ENCODE measurements at places on chromosomes 12 and 14.
A peak's percentile ranks its signal among the peaks of the same experiment; 100 is the strongest.

DNA sequence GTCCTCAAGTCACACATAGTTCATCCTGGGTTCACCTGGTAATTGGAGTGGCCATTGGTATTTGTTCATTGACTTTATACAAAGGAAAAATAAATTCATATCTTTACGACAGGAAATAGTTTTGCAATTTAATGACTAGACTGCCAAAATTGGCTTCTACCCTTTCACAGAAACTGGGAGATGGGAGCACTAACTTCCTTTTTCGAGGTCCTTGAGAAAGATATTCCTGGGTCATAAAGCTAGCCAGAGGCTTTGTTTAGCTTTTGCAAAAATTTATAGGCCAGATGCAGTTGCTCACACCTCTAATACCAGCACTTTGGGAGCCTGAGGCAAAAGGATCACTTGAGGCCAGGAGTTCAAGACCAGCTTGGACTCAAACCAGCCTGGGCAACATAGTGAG is 10.2 kb upstream of the OR11G2 start:
- DNase-seq, result no peak

- no peak for DNase-seq
Observed at GRCh38 chr12:123118497-123118896, 32.4 kb downstream of the PITPNM2 start.

- DNase-seq, result no peak
Observed at GRCh38 chr14:59465316-59466135, at the start of gene GPR135. GPR135 (minus strand) TSS chr14:59465380; CDS start chr14:59465226, 154 bp downstream.

GRCh38 chr12:38878333-38878705 is 27.1 kb downstream of the CPNE8 start:
- no peak for DNase-seq

DNA sequence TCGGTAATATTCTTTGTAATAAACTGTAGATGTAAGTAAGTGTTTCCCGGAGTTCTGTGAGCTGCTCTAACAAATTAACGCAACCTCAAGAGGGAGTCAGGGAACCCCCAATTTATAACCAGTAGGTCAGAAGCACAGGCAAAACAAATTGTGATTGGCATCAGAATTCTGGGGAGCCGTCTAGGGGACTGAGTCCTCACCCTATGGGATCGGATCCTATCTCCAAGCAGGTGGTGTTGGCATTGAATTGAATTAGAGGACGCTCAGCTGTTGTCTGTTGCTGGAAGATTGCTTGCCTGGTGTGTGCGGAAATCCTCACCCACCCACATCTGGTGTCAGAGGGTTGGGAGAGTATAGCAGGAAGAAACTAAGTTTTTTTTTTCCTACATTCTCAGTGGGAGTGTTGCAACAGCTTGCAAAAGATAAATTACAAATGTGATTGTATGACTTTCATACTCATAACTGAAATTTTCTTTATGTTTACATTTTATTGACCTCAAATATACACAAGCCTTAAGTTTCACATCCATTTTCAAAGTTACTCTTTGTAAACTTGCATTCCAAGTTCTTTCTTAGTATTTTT is 5.5 kb downstream of the TMEM52B start:
- DNase-seq, result peak; percentile 86

DNA sequence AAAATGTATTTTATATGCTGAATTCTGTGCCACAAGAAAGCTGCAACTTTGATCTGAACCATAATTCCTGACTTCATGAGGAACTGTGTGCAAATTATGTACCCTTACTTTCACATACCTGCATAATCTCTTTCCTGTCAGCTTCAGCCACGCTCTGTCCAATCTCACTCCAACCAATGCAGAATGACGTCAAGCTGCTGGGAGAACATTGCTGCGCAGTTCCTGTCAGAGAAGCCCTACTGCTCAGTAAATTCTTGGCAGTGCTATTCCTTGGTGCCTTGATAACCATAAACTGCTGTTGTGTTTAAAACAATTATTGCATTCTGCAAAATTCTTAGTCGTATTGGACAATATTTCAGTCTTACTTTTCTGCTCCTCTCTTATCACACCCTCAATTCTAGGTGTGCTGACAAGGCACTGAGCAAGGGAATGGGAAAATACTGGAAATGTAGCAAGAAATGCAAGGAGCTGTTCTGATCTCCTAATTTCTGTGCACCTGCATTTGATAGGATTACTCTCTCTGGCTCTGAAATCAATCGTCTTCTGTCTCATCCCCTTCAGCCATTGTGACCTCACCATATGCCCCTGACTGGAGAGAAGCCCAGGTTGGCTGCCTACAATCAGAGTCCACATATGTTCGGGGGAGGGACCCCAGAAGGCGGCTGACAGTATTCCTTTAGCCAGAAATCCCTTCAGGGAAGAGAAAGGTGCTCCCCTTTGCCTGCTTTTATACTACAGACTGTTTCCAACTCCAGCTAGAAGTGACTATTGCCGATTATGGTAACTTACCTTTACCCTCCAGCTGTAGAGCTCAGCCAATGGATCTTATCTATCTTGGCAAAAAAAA is 274.9 kb upstream of the NOVA1 start:
- DNase-seq, result no peak

DNA sequence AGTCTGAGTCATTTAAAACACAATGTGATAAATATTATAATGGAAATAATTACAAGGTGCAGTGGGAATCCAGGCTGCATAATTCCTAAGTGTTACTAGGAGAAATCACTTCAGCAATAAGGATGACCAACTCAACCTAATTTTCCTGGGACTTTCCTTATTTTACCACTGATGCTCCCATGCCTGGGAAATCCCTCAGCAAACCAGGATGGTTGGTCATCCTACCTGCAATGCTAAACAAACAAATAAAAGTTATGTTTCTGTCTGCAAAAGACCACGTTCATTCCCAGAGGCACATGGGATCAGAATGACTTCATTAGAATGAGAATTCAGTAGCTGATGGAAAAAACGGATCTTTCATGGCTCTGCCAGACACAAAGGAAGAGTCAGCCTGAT is 130.8 kb upstream of the RAP1B start:
- DNase-seq, result no peak

GRCh38 chr12:62642486-62642885 is 175.9 kb downstream of the MON2 start:
- DNase-seq, result peak; percentile 45

- DNase-seq, result no peak
Observed at GRCh38 chr14:28088125-28088524, 678.5 kb upstream of the FOXG1 start.

DNA sequence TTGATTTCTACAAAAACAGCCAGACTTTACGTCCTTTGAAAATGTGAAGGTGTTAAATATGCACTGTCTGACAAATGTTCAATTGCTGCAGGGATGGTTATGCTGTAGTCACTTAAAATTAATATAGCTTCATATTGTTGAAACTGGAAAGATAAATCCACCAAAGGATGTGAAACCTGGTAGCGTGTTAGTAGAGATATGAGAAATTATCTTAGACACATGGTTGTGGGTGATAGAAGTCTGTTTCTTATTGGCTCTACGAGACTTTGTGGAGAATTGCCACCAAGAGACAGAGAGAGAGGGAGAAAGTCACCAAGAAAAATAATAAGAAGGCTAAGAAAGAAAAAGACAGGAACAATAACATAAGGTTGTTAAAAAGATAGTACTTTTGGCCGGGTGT is 2.6 kb upstream of the CAPRIN2 start:
- no peak for DNase-seq

DNA sequence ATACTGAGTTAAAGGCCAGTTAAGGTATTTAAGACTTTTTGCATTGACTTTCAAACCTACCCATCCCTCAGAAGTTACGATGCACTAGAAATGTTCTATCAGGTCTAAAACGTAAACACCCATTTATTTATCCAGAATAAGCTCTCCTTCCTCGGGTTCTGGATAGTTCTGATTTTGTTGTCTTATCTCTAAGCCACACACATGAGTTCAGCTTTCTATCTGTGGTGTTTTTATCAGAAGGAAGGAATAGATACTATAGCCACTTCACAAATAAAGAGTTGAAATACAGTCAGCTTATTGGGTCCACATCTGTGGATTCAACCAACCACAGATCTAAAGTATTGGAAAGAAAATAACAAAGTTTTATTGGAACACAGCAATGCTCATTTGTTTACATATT is 5.4 kb downstream of the SFSWAP start:
- DNase-seq, result no peak

DNA sequence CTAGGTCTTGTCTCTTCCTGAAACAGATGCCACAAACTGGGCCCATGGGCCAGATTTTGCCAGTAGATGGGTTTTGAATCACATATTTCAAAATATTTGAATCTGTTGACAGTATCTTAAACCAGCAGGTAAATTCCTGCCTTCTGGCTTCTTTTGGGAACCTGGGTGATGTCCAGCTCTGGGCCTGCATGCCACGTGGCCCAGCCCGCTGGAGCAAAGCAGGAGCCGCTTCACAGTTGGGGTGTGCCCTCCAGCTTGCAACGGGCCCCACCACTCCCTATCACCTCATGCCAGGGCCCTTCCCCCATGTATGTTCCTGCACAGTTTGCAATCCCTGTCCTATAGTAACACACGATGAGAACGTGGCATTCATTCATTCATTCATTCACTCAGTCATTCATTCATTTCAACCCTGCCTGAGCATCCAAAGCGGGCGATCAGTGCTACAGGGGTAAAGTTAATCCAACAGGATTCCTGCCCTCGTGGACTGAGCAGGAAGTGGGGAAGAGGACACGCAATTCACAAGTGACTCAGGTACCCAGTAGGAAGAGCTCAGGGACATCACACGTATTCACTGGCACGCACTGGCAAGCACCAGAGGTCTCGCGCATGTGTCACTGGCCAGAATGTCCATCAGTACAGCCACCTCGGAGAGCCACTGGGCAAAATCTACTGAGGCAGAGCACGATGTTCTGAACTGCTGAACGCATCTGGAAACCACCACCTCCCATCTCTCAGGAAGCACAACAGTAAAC is 27.8 kb downstream of the SCARB1 start:
- no peak for DNase-seq

- DNase-seq, result peak; percentile 72
Observed at GRCh38 chr12:123681605-123682004, 10.7 kb downstream of the TCTN2 start.

- no peak for DNase-seq
Observed at GRCh38 chr14:61565836-61566536, 129.3 kb upstream of the HIF1A start.

DNA sequence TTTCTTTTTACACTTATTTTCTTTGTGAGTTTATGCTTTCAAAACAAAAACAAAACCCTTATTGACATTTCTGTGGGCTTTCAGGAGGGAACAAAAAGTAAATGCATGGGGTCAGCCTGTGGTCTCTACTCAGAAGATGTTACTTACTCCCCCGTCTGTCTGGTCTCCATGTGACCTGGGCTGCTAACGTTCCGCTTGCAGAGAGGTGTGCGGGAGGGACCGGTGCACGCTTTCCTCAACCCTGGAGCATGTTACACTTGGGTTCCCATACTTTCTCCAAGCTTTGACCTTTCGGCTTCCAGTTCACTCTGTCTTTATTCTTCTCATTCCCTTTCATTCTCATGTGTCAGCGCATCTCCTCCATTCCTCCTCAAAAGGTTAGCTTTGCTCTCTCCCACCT is 36.5 kb downstream of the ZC3H14 start:
- DNase-seq, result no peak

GRCh38 chr14:31057035-31057434 is 30.9 kb upstream of the STRN3 start:
- no peak for DNase-seq

DNA sequence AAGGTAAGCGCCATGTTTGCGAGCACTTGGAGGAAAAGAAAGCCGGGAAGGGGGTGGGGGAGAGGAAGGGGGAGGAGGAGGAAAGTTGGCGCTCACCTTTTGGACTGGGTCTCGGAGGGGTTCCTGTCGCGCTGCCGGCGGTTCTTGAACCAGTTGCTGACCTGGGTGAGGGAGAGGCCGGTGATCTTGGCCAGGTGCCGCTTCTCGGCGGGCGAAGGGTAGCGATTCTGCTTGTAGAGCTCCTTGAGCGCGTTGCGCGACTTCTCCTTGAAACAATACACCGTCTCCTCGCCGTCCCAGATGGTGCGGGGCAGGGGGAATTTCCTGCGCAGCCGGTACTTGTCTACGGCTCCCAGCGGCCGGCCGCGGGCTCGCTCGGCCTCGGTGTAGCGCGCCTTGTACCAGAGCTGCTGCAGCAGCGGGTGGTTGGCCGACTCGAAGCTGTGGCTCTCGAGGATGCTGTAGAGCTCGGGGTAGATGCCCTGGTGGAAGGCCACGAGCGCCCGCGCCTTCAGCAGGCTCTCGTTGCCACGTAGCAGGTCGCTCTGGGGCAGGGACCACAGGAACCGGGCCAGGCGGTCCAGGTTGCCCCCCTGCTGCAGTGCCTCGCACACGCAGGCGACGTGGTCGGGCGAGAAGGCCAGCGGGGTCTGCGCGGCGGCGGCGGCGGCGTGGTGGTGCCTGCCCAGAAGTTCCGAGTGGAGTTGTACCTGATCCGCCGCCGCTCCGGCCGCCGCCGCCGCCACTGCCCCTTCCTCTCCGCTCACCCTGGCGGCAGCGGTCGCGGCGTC is 840 bp downstream of the SIX4 start:
- no peak for DNase-seq

DNA sequence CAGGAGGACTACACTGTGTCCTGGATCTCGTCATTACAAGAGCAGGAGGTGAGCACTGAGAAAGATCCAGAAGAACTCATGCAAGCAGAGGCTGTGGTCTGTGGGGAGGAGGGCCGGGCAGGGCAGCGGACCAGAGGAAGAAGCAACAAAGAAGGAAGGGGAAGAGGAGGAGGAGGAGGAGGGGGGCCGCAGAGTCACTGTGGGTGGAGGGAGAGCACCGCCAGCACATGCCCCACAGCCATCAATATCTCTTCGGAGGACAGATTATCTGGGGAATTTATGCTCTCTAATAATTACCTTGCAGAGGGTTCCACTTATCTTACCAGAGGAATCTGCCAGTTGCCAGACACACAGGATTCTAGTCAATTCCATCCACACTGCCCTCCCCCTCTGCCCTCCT is 105.6 kb downstream of the DPF3 start:
- DNase-seq, result no peak

DNA sequence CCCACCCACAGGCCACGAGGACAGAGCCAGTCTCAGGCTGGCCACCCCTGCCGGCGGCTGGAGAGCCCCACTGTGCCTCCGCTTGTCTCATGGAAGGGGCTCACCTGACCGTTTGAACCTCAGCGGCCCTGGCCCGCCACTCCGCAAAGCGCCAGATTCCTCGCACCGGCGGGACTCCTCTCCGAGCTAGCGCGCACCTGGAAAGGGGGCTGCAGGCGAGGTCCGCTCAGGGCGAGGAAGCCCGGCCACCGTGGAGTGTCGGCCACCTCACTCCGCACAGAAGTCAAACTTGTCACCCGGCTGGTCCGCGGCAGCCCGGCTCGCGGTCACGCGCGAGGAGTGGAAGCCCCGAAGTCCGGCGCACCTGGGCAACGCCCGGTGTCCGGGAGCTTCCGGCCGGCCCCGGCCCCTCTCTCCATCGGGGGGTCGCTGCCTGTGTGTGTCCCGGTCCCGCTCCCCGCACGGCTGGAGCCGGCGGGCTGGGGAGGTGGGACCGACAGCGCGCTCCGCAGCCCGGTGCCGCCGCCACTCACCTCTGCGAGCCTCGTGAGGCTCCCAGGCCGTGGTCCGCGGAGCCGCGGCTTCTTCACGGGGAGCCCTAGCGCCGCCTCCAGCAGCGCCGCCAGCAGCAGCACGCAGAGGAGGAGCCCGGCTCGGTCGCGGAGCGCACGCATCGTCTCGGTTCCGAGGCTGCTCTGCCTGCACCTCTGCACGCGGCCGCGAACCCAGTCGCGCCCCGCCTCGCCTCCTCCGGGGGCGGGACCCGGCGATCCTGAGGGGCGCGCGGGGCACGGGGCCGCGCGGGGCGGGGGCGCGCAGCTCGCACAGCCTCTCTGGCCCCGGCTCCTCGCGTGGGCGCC is at the start of gene ISM2:
ISM2 (minus strand) TSS at position 697 of the 860 bp plus-strand sequence; CDS start at position 674, 23 bp downstream.
- peak; percentile 3 for DNase-seq

- DNase-seq, result no peak
Observed at GRCh38 chr12:69431591-69432222, 38.5 kb upstream of the FRS2 start.
